ENCODE measurements at places on chromosomes 6 and 20. TPM values are rescaled to one million over a fixed set of nuclear protein-coding genes. Genes with fewer than 3 reads are reported as not detected.

The STMND1 gene
- not detected for polyA plus RNA-seq

The GTSF1L gene
- polyA plus RNA-seq, result 1.6 TPM

The WFDC10B gene
- not detected for polyA plus RNA-seq

The OR2B6 gene
- polyA plus RNA-seq, result not detected

The ULBP1 gene
- polyA plus RNA-seq, result not detected

- DNase-seq, result no peak
Measured at GRCh38 chr6:125913864-125914351, 42.7 kb upstream of the HINT3 start.

GRCh38 chr6:125728739-125729138, 20.7 kb upstream of the HEY2 start:
- DNase-seq, result no peak

- no peak for DNase-seq
Measured at GRCh38 chr20:16926626-16927430, 178.7 kb downstream of the OTOR start.

GRCh38 chr20:4966826-4967751, 34.2 kb downstream of the SLC23A2 start:
- DNase-seq, result no peak

- no peak for DNase-seq
Measured at GRCh38 chr20:47551222-47551621, 49.5 kb downstream of the NCOA3 start.

DNA sequence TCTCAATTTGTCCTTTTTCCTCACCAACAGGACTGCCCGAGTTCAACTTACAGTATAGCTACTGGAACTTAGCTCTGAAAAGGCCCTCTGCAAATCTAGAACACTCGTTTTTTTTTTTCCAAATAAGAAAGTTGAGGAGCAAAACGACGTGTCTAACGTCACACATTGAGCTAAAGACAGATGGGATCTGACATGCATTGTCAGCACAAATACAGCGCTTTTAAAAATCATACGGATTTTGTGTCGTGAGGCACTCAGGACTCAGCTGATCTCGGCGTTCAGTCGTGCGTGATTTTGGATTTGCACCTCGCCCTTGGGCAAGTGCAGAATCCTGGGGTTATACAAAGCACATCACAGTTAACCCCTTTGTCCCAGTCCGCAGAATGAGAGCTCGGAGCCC, 94.7 kb upstream of the ZNF322 start:
- DNase-seq, result no peak

DNA sequence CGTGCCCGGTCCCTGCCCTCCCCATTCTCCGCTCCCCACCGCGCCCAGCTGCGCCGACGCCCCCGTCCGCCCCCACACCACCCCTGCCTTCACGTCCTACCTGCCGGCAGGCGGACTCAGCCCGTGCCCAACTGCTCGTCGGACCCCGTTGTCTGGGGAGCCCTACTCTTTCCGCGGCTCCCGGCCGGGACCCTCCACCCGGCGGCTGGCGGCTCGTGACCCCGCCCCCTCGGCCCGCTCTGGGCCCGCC, at the start of gene SERAC1:
SERAC1 (minus strand) TSS at position 223 of the 250 bp plus-strand sequence. CDS start 9,899 bp downstream, outside the sequence.
- no peak for DNase-seq

DNA sequence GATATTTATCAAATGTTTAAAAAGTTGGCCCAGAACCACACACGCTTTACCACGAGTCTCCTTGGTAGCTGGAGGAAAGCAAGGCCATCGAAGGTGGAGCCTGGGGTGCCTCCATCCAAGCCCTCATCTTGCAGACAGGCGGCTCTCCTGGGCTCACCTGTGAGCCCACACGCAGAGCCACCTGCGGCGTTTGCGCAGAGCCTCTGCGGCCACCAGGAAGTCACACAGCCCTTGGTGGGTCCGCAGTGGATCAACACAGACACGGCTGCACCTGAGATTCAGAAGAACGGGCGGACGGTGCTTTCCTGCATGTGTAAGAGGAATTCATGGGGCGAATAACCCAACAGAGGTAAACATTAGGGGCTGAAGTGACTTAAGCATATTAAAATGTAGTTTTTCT, 24.5 kb upstream of the SMOC2 start:
- DNase-seq, result no peak

GRCh38 chr20:15675813-15676484, 897.3 kb downstream of the KIF16B start:
- no peak for DNase-seq

DNA sequence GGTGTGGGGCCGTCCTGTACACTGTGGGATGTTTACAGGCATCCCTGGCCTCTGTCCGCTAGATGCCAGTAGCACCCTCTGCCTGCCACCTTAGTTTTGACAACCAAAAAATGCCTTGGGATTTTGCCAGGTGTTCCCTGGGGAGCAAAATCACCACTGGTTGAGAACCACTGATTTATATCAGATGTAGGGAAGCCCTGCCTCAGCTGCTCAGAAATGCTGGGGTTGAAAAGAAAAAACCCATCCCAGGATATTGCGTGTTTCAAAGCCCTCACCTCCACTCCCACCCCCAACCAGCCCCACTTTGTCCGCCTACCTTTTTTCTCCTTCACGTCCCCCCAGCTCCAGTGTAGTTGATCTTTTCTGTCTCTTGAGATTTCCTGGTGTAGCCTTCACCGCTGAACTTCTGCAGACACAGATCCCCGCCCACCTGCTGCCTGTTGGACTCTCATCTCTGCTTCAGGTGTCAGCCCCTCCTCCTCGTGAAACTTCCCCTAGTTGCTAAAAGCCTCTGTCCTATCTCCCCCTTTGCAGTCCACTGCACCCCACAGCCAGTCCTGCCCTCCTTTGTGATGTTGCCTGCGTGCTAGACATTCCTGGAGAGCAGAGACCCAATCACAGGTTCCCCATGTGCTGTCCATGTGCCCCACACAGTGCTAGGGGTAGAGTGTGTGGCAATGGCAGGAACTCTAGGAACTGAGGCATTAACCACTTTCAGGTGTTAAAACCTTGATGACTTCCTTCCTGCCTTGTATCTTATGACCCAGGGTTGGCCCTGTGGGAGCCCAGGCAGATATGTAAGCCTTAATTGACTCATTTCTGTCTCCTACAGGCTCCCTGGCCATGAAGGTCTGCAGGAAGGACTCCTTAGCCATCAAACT, 98.9 kb downstream of the TBC1D7 start:
- peak; percentile 7 for DNase-seq

DNA sequence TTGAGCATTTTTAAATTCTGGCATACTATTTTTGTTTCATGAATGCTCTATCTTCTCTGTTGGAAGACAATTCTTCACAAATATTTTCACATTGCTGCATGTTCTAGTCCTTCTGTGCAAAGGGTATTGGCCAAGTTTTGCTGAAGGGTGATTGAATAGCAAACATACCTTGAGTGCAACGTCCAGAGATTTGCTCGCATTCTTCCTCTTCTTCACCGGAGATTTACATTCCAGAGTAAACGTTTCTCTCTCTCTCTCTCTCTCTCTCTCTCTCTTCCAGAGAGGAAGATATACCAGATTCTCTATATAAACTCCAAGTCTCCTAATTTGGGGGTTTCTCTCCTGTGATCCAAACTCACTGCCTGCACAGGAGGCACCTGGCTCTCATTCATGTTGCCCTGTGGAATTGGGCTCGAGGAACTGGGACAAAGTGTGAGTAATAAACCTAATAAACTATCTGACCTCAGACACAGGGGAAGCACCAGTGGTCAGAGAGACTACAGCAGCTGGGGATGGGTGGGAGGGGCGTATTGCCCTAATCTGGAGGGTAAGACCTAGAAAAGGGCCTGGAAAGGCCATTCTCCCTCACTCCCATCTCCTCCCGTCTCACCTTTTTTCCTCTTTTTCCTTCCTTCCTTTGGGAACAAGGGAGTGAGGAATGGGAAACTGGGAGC, 1.1 kb upstream of the TREML1 start:
- DNase-seq, result no peak
